HFFc6 (cell line): ENCODE measurements at places on chromosomes 16 and 17. TPM values are rescaled to one million over a fixed set of nuclear protein-coding genes. Genes with fewer than 3 reads are reported as not detected.
A peak's percentile ranks its signal among the peaks of the same experiment; 100 is the strongest.

GRCh38 chr17:59436900-59437299, 105.4 kb downstream of the YPEL2 start:
- H3K27me3 ChIP-seq = peaks cover 2% of the 10 kb centered on the region; the same call in 1 of the 2 replicates
- H3K4me3 ChIP-seq = no peak overlapping the region
- no peak for DNase-seq
- H3K27ac ChIP-seq = no peak overlapping the region
- no peaks in the 10 kb centered on the region for H3K36me3 ChIP-seq
- H3K4me1 ChIP-seq = peaks cover 54% of the 10 kb centered on the region

GRCh38 chr16:88331989-88332920, 50.5 kb upstream of the ZNF469 start:
- peak; percentile 100 for DNase-seq
- H3K27me3 ChIP-seq = no peaks in the 10 kb centered on the region; the same call in 1 of the 2 replicates
- peaks cover 22% of the 10 kb centered on the region for H3K36me3 ChIP-seq
- H3K27ac ChIP-seq = no peak overlapping the region

The EPN3 gene
- total RNA-seq = not detected in 3 replicates

The CACNG3 gene
- total RNA-seq = not detected in 3 replicates

- H3K36me3 ChIP-seq = peaks cover 21% of the 10 kb centered on the region
- peaks cover 3% of the 10 kb centered on the region; the same call in 1 of the 2 replicates for H3K27me3 ChIP-seq
- no peak for DNase-seq
Observed at GRCh38 chr17:2247005-2247404, 56.6 kb downstream of the SMG6 start.

- peaks cover 2% of the 10 kb centered on the region; the same call in 1 of the 2 replicates for H3K27me3 ChIP-seq
- DNase-seq = no peak
- no peaks in the 10 kb centered on the region for H3K4me1 ChIP-seq
- no peak overlapping the region for H3K4me3 ChIP-seq
- H3K36me3 ChIP-seq = peaks cover 5% of the 10 kb centered on the region; the same call in 1 of the 2 replicates
- no peak overlapping the region for H3K27ac ChIP-seq
Observed at GRCh38 chr17:3857261-3858105, 11.4 kb upstream of the NCBP3 start.

DNA sequence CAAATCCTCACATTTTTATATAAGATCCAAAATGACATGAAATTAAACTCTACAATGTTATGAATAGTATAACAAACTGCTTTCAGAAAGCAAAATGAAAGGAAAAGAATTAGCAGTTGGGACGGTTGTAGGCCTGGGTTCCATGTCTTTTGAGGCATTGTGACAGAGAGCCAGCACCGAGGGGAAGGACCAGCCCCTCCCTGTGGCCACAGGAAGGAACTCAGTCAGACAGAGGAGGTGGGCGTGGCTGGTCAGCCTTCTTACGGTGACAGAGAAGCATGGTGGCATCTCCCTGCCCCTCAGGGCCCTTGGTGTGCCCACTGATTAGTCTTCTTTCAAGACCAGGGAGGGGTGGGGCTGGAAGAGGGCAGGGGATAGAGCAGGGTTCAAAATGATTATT, 5.7 kb downstream of the ZNF319 start:
- no peaks in the 10 kb centered on the region; the same call in 1 of the 2 replicates for H3K36me3 ChIP-seq
- H3K4me3 ChIP-seq = no peak overlapping the region
- DNase-seq = no peak
- H3K4me1 ChIP-seq = peaks cover 18% of the 10 kb centered on the region
